Effector CD4-positive, alpha-beta T cell (primary cell): ENCODE measurements at places on chromosomes 7 and 10.
A peak's percentile ranks its signal among the peaks of the same experiment; 100 is the strongest.

DNA sequence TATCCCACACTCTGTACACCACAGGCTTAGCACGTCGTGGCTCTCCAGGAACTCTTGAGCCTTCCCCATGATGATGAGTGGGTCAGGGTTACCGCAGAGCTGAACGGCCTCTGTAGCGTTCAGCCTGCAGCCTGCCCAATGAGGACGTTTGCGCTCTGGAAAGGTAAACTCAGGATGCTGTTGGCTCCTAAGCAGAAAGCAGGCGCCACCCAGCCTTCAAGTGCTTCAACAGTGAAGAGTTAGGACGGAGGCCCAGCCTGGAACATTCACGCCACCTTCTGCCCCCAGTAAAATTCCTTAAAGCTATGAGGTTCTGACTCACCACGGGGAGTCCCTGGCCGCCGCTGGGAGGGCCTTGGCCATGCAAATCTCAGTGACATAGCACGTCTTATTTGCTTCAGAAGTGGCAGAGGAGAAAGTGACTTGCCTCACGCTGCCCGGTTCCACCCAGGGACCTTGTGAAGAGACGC lies 161.5 kb upstream of the SH2B2 start:
- no peak for DNase-seq

GRCh38 chr10:80260295-80261243 lies 28.9 kb downstream of the MAT1A start:
- DNase-seq = peak; percentile 21

DNA sequence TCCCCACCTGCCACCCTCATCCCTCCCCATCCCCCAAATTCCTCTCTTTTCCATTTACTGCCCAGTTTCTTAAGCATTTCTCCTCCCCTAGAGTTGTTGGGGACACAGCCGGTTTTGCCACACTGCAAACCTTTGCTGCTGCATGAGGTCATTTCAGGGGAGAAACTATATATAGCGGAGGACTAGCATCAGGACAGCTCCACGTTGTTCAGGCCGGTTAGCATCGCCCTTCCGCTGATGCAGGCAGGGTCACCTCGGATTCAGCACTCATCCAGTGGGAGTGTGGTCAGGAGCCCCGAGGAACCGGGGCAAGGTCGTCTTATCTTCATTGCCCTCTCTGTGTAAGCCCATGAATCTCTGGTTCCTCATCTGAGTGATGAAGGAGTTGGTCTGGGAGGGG lies 15.6 kb downstream of the UBTD1 start:
- DNase-seq = no peak

DNA sequence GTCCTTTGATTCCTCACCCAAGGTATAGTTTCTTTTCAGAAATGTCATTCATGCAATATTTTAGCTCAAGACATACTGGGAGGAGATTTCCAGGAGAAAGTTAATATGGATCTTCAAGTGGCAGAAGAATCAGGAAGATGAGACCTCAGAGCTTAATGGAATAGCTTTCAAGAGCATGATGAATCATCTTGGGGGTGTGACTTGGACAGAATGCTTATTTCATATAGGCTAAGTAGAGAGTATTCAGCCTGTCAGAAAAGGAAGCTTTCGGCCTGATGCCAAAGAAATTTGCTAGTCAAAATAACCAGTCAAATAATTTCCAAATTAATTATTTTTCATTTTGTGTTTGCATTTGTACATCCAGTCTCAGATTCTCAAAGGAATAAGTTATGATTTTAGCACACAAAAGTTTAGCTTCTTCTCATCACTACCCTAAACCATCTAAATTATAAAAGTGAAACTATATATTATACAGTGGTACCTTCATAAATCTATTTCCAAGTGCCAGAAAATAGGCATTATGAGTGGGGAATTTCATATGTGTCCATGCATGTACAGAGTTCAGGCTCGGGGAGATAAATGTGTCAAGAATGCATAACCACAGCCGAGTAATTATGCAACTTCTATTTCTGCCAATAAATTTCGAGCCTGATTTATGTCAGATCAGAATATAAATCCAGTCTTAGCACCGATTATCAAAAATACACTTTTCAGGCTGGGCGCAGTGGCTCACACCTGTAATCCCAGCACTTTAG lies 27.3 kb upstream of the CALD1 start:
- DNase-seq = no peak

- DNase-seq = no peak
Measured at GRCh38 chr10:12387561-12388210, 38.3 kb downstream of the CAMK1D start.

- no peak for DNase-seq
Measured at GRCh38 chr7:95527033-95527775, 41.5 kb downstream of the ASB4 start.

DNA sequence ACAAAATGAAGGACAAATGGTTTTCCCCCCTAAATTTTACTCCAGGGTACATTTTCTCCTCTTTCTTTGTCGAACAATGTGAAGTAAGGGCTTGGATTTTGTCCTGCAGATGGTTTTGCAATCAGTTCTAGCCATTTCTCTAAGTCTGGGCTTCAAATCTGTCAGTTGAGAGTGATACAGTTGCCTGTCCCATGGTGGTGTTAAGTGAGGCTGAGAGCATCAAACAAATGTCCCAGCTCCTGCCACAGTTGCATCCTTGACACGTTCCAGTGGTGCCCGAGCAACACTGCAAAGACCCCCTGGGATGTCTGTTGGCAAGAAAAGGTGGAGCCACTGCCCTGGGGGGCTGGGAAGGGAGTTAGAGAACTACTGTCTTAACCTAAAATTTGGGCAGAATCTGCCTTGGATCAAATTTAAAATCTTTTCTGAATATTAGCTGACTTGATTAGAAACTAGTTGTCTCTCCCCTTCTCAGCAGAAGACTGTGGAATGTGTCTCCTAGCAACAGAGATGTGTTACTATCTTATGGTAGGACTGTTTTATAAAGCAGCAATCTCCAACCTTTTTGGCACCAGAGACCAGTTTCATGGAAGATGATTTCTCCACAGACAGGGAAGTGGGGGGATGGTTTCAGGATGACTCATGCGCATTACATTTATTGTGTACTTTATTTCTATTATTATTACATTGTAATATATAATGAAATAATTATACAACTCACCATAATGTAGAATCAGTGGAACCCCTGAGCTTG lies 102.0 kb upstream of the STEAP1B start:
- DNase-seq = no peak

GRCh38 chr7:102258073-102258748 lies 28.5 kb upstream of the SH2B2 start:
- DNase-seq = no peak

- DNase-seq = no peak
Measured at GRCh38 chr7:40598915-40599314, 464.1 kb downstream of the SUGCT start.

GRCh38 chr10:78148216-78148960 lies 114.7 kb downstream of the RPS24 start:
- no peak for DNase-seq

DNA sequence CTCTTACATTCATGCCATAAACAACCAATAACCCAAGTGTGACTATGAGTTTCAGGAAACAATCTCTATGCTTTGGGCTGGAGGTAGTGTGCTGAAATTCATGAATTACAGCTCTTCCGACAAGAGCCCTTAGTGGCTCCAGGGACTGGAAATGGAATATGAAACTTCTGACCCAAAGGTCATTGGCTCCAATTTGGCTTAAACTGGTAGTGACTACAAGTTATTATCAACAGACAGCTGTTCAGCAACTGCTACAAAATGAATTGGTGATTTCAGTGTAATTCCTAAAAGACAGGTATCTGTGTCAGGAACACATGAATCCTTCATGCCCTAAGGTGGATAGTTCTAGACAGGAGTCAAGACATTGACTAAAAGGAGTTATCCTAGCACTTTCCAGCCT lies 745.4 kb downstream of the PHTF2 start:
- no peak for DNase-seq
